Sciatic nerve (tissue), 2 donors: ENCODE measurements at places on chromosomes 11 and 22.
A peak's percentile ranks its signal among the peaks of the same experiment; 100 is the strongest.

DNA sequence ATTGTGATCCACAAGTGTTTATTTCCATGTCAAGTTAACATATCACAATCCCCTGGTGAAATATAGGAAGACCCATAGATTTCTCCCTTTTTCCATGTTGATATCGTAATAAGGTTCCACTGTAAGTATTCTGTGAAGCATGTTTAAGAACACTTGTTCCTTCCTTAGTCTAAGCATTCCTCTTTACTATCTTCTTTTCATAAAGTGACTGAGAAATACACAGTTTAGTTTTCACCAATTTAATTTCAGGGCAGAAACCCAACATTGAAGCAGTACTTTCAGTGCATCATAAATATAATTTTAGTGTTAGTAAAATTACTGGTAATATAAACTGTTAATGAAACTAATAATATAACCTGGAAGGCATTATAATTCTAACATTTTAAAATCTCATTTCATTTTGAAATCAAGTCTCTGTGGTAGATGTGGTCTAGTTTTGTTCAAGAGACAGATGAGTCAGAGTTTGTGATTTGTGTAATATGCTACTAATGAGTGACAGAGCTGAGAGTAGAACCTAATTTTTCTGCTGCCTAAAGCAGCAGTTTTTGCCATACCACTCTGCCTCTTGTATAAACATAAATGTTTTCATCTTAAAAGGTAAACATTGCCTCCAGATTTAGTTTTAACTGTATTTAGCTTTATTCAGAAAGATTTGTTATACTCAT lies 79.4 kb downstream of the ATM start:
- DNase-seq: no peak

- DNase-seq: no peak
Observed at GRCh38 chr11:36427079-36427478, 83.0 kb downstream of the TRAF6 start.

GRCh38 chr11:95593111-95593510 lies 196.5 kb downstream of the FAM76B start:
- DNase-seq: no peak

GRCh38 chr11:72576243-72576595 lies 98.0 kb downstream of the PDE2A start:
- DNase-seq: peak; percentile 37
